Stimulated activated CD4-positive, alpha-beta T cell treated with anti-CD3 and anti-CD28 coated beads, Interleukin-15, amount 100 ng/mL, for 48 hours (primary cell): ENCODE measurements at places on chromosomes 2 and 18.

- no peak for DNase-seq
Measured at GRCh38 chr2:58376592-58376991, 135.5 kb upstream of the FANCL start.

DNA sequence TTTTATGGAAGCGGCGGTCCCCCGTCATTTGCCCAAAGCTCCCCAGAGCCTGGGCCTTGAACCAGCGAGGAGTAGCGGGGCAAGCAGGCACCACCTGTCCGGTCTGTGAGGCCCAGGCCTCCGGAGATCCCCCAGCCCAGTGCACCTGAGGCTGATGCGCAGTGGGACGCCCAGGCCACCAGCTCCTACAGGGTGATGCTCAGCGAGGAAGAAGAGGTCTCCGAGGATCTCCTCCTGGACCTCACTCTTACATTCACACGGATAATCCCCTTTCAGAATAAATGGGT is 220.2 kb downstream of the NDUFA10 start:
- no peak for DNase-seq

GRCh38 chr2:51734115-51734514 is 702.2 kb upstream of the NRXN1 start:
- no peak for DNase-seq

DNA sequence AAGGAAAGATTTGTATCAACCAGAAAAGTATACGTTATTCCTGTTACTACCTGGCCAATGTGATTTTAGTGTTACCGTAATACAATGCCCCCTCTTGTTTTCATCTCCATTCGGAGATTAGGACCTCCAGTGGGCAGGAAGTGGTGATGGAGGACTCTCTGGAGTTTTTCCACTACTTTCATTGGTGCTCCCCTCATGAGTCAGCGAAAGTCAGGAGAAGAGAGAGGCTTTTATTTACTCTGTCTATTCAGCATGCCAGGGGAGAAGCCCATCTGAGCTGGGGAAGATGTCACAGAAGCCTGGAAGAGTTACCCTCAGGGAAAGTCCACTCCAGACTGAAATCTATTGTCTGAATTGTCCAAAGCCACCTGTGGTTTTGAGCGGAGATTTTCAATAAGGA is 88.2 kb upstream of the THUMPD2 start:
- DNase-seq, result no peak

- no peak for DNase-seq
Measured at GRCh38 chr2:217523286-217523685, 479.5 kb downstream of the TNS1 start.

- DNase-seq, result no peak
Measured at GRCh38 chr2:42843131-42843530, 50.7 kb upstream of the HAAO start.

GRCh38 chr2:166334805-166335204 is 40.9 kb downstream of the SCN9A start:
- no peak for DNase-seq

- no peak for DNase-seq
Measured at GRCh38 chr2:53859206-53860181, at the start of gene GPR75. GPR75 (minus strand) TSS chr2:53859967; CDS start chr2:53854756, 5,211 bp downstream.

GRCh38 chr18:48673456-48673852 is 134.6 kb downstream of the CTIF start:
- DNase-seq, result no peak

GRCh38 chr2:64737547-64737946 is 83.8 kb upstream of the SERTAD2 start:
- DNase-seq, result no peak

- no peak for DNase-seq
Measured at GRCh38 chr18:6370886-6371635, 43.6 kb downstream of the L3MBTL4 start.

DNA sequence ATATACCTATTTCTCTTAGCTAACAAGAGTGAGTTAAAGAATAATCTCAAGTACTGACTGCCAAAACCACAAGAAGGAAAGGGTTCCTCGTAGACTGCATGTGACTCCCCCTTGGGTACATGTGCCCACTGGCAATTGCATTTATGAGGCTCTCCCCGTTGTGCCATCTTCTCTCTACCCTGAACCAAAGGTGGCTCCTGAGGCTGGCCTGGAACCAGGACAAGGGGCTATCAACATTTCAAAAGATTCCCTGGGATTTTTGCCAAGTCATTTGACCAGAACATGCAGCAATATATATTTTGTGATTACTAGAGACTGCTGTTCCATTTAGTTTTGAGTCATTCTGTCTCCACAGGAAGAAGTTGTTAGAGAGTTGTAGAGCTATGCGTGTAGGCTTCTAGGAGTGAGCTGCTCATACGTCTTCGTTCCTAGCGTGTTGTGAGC is 45.8 kb downstream of the LAMA3 start:
- no peak for DNase-seq

GRCh38 chr2:159605441-159606178 is 10.7 kb downstream of the BAZ2B start:
- no peak for DNase-seq

DNA sequence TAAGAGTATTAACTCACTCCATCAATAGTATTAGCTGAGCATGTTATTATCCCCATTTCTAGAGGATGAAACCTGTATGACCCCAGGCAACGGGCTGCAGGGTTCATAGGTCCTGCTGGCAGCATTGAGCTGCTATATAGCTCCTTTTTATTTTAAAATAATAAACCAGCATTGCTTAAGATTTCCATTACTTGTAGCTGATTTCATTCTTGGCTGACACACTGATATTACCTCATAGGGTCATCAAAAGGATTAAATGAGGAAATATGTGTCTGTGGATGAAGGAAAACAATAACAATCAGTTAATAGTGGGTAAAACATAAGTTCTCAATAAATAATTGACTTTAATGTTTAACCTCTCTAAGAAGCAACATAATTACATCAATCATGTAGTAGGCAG is 48.3 kb upstream of the NRP2 start:
- no peak for DNase-seq

- no peak for DNase-seq
Measured at GRCh38 chr2:56531668-56532420, 348.1 kb downstream of the CCDC85A start.

DNA sequence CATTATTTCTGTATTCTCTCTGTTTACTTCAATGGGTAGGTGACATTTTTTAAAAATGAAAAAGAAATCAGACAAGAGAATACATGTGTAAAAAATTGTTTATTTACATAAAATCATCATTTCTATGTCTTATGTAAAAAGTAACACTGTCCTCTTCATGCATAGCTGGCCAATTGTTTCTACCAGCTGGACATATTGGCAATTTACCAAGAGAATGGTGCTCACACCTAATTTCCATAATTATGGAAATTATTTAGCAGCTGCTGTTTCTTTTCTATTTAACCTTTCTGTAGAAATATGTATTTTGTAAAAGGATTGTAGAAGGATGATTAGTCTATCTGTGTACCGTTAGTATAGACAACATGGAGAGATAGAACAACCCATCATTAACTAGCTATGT is 791.9 kb downstream of the TRIB2 start:
- DNase-seq, result no peak

DNA sequence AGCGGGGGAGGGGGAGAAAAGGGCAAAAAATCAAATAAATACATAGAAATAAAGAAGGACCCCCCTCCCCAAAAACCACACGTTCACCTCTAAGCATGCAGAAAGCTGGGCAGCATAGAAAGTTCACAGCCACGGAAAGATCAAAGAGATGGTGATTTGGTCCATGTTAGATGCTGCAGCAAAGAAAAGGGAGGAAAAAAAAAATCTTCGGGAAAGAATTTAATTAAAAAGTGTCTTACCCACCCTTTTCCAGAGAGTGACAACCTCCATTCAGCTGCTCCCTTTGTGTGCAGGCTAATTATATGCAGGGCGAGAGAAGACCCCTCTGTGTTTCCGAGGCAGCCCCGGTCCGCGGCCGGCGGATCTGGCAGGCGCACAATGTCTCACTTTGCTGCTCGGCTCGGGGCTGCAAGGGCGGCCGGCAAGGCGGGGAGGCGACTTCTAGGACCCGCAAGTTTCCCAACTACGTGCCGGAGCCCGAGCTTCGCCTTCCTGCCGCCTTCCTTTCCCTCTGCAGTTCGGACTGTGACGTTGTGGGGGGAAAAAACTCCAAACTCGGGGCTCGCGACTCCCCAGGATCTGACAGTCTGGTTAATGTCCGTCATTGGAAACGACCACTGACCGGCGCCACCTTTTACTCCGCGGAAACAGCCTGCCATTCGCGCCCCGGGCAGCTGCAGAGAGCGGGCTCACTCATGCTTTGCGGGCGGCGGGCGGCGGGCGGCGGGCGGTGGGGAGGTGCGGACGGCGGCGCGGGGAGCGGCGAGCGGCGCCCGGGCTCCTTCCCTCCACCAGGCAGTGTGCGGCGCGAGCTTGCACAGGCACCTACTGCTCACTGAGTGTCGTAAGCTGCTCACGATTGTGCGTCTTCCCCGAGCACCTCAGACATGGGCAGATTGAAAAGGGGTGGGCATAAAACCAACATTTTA is at the start of gene LRRTM1:
Gene LRRTM1 (minus strand): TSS at position 844 of the 929 bp plus-strand sequence. CDS start 933 bp downstream, outside the sequence.
- no peak for DNase-seq

GRCh38 chr2:43008388-43008787 is 216.0 kb upstream of the HAAO start:
- no peak for DNase-seq

DNA sequence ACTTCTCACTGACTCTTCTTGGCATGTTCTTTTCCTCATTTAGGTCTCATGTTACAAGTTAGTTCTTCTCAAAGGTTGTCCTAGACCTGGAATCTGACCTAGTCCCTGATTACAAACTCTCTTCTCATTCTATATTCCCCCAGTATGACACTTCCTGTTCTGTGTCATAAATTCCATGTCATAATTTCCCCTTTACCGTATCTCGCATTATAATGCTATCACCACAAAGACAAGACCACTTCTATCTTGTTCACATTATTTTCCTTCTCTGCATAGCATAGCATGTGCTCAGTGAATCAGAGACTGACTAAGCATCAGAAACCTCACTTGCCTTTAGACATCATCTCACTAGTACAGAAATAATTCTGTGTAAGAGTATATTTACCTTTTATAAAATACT is 63.6 kb upstream of the CAVIN2 start:
- DNase-seq, result no peak

GRCh38 chr2:223604231-223604630 is 2.1 kb upstream of the SCG2 start:
- no peak for DNase-seq

DNA sequence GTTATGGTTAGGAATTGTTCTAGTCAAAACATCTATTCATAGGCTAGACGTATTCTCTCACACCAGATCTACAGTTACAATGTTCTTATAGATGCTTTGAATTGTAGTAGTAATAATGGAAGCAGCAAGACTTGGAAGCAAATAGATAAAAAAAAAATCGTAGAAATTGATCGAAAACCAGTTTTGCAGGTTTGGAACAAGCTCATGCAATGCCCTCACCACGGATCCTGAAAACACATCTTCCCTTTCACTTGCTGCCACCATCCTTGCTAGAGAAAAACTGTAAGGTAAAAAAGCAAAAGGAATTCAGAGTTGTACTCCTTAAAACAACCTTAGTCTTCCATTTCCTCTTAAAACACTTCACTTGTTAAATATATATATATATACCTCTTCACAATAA is 4.4 kb downstream of the SULT1C4 start:
- DNase-seq, result no peak

DNA sequence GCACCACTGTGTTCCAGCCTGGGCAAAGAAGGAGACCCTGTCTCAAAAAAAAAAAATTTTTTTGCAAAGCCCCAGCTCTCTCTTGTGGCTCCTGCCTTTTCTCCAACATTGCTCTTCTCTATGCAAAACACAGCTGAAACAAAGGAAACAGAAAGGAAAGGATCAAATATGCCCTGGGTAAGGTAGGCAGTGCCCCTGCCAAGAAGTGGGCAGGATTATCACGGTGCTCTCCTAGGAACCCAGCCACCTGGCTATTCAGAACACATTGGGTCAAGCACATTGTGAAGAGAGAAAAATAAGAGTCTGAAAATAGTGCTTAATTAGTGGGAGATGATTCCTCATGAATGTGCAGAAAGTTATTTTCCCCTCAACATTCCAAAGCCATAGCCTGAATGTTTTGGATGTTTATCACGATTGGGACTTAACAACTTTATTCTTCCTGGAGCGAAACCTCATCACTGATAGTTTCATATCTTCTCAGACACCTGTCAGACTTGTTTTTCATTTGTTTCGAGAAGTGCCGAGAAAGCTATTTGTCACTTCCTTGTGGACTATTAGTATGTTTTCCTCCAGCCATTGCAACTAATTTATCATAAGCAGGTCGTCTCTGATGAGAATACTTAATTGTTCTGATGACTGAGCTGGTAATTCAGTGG is 42.7 kb upstream of the RPL31 start:
- DNase-seq, result no peak

- DNase-seq, result no peak
Measured at GRCh38 chr2:181197140-181197760, 216.8 kb downstream of the UBE2E3 start.

- no peak for DNase-seq
Measured at GRCh38 chr2:215797676-215798075, 215.7 kb downstream of the MREG start.

GRCh38 chr18:75338631-75339030 is 88.9 kb downstream of the SMIM21 start:
- DNase-seq, result no peak

- no peak for DNase-seq
Measured at GRCh38 chr2:119064567-119064966, 94.0 kb downstream of the C1QL2 start.

DNA sequence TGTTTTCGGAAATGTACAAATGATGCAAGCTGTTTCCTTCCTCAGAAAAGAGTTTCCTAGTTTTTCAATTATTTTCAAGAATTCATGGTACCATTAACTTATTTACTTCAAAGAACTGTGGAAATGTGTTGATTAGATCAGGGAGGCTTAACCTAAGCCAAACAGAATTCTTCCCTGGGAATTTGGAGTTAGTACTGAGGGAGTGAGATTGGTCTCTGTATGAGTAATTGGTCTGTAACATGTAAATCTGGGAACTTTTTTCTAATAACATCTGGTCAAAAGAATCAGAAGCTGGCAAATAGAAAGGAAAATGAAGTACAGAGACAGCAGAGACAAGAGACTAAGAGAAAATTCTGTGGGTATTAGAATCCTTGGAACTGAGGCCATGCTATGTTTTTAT is 145.8 kb downstream of the BABAM2 start:
- no peak for DNase-seq

- DNase-seq, result no peak
Measured at GRCh38 chr2:68878753-68879152, 7.6 kb upstream of the BMP10 start.
